Kidney epithelial cell (primary cell): ENCODE measurements at places on chromosomes 6 and 20. TPM values are rescaled to one million over a fixed set of nuclear protein-coding genes. Genes with fewer than 3 reads are reported as not detected.
A peak's percentile ranks its signal among the peaks of the same experiment; 100 is the strongest.

SRPK1 gene
- total RNA-seq = 88.8 and 88.9 TPM in 2 replicates

GRCh38 chr20:33079259-33079658 is at the start of gene BPIFB4:
Gene BPIFB4, plus strand, starts transcription at chr20:33079643. Its CDS starts 1,884 bp downstream, at chr20:33081527.
- no peak for DNase-seq

GRCh38 chr20:52405417-52405816 is 213.8 kb upstream of the ZFP64 start:
- DNase-seq = no peak

DNA sequence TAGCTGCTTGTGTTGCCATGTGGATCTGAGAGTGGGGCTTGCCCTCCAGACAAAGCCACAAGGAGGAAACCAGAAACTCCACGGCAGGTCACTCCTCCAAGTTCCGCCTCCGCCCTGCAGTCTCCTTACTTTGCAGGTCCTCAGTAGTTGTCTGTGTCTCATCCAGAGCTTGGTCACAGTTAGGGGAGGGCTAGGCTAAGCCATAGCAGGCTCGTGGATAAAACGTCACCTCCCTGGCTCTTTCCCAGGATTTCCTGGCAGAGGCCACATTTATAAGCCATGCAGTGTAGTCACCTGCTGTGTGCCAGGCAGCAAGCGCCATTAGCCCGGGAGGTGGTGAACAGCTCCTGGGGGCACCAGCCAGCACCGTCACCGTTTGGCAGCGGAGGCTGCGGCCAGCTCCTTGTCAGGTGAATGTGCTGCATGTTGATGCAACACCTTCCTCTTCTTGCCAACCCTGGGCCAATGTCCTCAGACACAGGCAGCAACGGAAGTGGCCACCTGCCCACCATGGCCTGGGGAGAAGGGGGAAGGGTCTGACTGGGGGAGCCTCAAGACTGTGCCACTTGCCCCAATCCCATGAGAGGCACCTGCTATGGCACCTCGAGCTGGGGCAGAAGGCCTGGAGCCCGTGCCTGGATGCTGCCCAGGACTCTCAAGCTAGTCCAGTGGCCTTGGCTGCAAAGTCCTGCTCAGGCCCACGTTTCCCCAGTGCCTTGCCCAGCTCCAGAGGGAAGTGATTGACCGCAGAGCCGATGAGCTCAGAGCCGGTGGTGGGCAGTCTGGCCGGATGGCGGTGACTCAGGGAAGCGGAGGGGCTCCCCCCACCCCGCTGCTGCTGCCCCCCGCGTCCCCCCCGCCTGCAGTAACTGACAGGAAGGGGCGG is 39.0 kb upstream of the SLCO4A1 start:
- peak; percentile 71 for DNase-seq

DNA sequence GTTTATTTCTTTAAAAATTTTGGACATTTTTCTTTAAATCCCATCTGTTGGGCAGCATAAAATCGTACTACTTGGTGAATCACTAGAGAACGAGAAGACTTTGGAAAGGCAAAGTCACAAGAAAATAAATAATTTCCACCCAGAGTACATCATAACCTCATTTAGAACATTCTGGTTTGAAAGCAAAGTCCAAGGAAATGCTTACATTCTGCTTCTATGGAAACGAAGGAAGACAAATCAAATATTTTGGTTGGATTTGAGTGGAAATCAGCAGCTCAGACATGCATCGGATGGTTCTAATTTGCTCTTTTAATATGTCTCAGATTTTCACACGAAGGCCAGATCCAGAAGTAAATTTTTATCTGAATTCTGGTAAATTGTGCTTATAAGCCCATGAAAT is 60.7 kb upstream of the LTV1 start:
- no peak for DNase-seq

DNA sequence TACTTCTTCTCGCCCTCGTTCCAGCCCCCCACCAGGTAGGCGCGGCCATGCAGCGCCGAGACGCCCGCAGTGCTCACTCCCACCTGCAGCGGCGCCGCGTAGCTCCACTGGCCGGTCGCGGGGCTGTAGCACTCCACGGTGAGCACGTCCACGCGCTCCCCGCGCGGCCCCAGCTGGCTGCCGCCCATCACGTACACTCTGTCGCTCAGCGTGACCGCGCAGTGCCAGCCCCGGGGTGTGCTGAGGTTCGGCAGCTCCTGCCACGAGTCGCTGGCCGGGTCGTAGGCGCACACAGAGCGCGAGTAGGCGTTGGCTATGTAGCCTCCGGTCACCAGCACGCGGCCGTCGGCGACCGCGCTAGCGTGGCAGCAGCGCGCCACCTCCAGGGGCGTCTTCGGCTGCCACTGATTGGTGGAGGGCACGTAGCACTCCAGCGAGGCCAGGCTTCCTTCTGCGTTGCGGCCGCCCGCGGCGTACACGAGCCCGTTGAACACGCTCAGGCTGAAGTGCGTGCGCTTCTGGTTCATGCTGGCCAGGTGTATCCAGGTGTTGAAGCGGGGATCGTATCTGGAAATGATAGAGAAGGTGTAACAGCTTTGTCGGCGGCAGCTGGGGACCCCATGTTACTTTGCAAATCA is 13.7 kb downstream of the KLHL31 start:
- no peak for DNase-seq
